ENCODE measurements at places on chromosomes 12 and 14.

DNA sequence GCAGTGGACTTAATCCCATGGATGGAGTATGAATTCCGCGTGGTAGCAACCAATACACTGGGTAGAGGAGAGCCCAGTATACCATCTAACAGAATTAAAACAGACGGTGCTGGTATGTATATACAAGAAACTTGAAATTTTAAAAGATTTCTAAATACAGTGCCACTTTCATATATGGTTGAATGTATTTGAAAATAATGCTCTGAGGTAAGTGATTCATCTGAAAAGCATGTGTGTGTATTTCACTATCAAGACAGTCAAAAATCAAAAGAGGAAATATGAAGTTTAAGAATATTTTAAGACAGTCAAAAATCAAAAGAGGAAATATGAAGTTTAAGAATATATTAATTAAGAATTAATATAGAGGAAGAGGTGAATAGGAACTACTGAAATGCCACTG lies 195.0 kb upstream of the PDZRN4 start:
- no peak for DNase-seq

DNA sequence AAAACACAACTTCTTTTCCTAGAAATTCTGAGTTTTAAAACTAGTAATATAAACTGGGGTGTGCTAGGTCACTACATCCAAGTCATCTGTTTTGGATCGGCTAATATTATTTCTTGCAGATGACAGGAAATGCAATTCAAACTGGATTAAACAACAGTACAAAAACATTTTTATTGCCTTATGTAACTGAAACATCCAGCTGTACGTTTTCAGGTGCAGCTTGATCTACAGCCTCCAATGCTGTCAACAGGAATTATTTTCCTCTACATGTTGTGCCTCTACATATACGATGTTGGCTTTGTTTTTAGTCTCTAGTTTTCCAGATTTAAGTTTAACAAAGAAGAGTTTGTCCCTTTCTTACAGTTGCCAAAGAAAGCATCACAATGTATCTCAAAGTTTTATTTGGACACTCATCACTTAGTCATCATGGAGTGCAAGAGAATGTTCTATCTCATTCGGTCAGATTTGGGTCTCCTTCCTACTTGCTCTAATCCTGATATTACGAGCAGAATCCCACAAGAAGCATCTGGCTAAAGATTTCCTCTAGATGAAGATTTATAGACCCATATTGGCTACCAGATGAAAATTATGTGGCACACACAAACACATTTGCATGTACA lies 326.7 kb downstream of the SLC6A15 start:
- no peak for DNase-seq

DNA sequence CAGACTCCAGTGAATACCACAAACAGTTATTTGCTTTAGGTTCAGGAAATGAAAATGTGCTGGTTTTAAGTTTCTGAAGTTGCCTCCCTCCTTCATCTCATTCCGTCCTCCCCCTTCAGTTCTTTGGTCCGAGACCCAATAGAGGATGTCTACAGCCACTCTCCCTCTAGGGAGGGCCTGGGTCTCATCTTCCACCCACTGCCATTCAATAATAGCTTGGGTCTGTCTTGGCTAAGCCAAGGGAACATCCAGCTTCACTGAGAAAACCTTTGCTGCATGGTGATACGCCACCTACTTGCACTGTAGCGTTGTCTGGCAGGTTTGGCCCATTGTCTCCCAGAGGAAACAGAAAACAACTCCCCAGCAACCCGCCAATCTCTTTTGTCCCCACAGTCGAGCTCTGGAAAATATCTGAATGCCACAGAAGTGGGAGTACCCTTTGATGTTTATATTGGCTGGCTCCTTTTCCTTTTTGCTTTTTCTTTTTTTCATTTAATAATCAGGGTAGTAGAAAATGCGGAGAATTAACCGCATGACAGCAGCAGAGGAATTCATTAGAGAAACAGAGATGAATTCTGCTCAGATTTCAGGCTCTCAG lies 380.1 kb downstream of the RAD51B start:
- no peak for DNase-seq

DNA sequence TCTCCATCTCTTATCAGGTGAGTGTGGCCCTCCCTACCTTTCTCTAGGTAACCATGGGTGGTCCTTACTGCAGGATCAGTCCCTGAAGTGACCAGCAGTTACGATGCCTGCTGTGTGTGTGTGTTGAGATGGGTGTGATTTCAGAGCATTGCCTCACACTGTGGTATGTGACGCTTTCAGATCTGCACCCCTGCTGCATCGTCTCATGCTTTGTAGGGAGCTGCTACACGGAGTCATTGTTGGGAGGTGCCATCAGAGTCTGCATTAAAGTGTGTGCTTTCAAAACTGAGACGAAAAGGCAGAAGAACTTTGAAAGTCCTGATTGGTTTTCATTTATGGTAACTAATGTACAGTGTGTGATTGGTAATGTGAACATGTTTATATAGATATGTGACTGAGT lies 150.5 kb downstream of the PELI2 start:
- no peak for DNase-seq

DNA sequence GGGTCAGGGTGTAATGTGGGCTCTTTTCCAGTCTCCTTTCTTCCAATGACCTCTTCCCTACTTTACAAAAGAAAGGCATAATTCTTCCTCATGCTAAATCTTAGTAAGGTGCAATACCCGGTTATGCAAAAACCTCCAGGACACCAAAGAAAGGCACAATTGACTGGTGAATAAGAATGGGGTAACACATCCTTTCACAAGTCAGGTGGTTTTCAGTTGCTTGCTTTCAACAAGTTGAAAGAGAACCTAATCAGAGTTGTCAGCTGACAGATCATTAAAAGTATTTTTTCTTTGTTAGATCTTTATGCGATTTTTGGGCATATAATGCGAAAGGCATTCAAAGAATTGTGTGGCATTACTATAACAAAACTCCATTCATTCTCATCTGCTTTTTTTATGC lies 1.3 kb upstream of the AEBP2 start:
- no peak for DNase-seq

GRCh38 chr14:53620317-53620716 lies 336.3 kb downstream of the BMP4 start:
- DNase-seq, result no peak

- no peak for DNase-seq
Observed at GRCh38 chr12:108568338-108569154, 6.2 kb downstream of the ISCU start.

DNA sequence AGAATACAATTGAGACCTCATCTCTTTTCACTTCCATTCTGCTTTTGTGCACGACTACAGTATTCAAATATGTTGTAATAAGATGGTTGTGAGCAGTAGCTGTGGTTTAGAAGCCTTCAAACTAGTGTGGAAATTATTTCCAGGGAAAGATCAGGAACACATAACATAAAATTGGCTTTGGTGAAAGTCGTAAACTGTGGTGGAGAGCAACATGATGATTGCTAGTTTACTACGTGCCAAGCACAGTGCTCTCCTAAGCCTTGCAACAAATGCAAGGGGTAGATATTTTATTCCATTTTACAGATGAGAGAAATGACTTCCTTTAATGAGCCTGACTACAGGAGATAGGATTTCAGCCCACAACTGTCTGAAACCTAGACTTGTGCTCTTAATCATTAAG lies 172.4 kb upstream of the LMNTD1 start:
- DNase-seq, result no peak

DNA sequence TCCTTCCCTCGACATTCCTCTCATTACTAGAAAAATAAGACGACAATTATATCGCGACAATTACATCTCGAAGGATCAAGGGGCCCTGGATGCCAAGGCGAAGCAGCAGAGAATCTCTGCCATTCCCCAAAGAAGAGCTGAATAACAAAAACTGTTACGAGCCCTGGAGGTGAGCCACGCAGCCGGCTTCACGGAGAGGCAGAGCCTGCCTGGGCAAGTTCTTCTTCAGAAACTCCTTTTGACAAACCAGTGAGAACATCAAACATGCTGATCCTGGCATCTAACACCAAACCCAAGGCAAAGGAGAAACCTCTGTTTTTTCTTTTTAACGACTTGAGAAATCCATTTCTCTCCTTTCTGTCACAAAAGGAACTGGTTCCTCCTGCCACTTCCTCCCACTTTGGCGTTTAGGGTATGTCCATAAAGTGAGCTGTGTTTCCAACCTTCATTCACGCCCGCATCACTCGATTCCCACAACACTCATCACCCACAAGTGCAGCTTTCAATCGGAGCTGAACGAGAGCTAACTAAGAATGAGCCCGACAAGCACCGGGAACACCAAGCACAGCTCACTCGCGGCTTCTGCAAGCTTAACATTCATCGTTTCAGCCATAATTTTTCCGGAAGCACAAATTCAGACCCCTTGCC lies 21.5 kb downstream of the CCDC88C start:
- DNase-seq, result peak; percentile 63

GRCh38 chr14:37870170-37870569 lies 274.7 kb downstream of the TTC6 start:
- DNase-seq, result no peak

GRCh38 chr12:45224311-45224710 lies 8.4 kb downstream of the ANO6 start:
- DNase-seq, result no peak

DNA sequence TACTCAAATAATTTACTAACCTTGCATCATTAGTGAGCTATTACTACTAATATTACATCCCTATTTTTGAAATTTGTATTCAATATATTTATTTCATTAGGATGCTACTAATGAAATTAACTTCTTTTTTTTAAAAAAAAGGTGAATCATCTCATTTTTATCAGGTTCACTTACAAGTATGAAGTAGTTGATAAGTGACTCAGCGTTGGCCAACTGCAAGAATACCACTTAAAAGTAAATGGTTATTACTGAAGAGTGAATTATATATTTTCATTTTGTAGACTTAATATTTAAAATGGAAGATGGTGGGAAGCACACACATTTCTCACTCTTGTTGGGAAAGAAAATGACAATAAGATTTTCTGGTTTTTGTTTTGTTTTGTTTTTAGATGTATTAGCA lies 19.6 kb downstream of the OR4N2 start:
- no peak for DNase-seq

GRCh38 chr12:59322473-59322872 lies 273.4 kb upstream of the SLC16A7 start:
- DNase-seq, result no peak

DNA sequence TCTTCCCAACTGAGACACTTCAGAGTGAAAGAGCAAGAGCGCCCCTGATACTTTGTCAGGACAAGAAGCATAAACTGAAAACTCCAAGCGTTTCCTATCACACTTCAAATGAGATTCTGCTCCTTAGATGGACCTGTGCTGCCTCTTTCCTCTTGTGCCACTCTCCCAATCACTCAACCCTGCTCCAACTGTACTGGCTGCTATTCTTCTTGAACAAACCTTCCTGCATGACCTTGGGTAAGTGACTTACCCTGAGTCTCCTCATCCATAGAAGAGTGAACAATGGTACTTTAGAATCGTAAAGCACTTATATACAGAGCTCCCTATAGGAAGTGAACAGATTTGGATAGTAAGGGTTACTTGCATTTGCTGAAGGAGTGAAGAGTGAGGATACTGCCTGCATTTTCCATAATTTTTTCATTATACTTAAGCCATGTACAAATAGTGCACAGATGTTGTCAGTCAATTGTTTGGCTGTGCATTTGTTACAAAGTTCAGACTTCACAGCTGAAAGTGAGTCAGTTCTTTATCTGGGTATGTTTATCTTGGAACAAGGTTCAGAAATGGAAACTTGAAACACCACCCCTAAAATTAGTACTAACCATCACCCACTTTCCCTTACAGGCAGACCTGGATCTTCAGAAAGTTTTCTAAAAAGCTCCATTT lies 10.8 kb downstream of the MTERF2 start:
- no peak for DNase-seq

DNA sequence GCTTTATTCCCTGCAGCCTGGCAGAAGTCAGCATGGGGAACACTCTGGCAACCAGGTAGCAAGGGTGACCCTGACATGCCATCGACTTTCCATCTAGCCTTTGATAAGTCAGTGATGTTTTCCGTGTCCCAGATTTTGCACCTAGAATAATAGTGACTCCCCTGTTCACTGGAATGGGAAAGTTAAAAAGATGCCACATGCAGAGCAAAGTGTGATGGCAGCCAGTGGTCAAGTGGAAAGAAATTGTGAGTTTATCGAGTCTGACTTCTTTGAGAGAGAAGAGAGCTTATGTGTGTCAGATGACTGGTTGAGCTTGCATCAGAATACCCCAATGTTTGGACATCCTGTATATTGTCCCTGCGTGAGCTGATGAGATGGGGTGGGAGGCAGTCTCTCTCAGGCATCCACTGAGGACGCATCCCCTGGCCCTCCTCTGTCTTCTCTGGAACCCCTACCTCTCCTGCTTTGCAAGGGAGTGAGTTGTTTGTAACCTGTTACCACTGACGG lies 148.5 kb downstream of the GCH1 start:
- no peak for DNase-seq

- no peak for DNase-seq
Observed at GRCh38 chr12:52871291-52872039, 22.7 kb upstream of the KRT78 start.

- DNase-seq, result no peak
Observed at GRCh38 chr12:99804715-99805114, 157.2 kb downstream of the GARIN6 start.

- DNase-seq, result no peak
Observed at GRCh38 chr14:43204816-43205215, 1302.3 kb downstream of the FSCB start.

DNA sequence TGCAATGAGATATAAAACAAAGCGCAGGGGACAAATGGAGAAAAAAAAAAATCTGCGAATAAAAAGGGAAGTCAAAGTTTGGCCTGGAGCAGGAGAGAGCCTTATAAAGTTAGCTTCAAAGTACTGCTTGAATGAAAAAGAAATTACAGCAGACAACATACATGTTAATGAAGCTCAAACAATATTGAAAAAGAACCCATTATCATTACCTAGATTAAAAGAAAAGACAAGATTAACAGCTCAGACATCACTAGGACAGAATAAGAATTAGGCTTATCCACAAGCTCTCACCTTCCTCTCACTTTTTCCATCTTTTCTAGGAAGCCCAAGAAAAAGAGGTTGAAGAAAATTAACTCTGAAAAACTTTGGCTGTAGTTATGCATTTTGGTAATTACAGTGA lies 503.5 kb downstream of the ETNK1 start:
- no peak for DNase-seq

- no peak for DNase-seq
Observed at GRCh38 chr12:87952850-87953249, 76.4 kb downstream of the C12orf50 start.

- DNase-seq, result no peak
Observed at GRCh38 chr14:75833326-75834020, 148.3 kb downstream of the TGFB3 start.

GRCh38 chr14:92322516-92322915 lies 449 bp upstream of the SLC24A4 start:
- DNase-seq, result no peak

DNA sequence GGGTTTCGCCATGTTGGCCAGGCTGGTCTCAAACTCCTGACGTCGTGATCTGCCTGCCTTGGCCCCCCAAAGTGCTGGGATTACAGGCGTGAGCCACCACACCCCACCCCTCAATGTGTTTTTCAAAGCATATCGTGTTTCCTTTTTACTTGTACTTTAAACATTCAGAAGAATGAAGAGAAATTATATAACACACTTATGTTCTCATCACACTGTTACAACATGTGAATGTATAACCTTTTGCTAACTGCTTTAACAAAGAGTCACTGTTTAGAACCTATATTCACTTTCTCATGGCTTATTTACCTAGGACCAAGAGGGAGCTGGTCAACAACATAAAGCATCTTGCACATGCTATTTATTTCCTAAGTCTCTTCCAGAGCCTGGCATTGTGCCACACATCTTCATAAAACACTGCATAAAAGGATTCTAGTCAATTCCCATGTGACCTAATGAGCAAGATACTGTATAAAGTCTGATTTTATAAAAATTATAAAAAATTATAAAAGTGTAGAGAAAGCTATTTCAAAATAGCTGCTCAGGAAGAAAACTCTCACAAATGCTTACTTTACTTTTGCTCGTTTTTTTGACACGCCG lies 16.0 kb upstream of the ACTR6 start:
- no peak for DNase-seq
